ENCODE measurements at places on chromosomes 4 and X.

DNA sequence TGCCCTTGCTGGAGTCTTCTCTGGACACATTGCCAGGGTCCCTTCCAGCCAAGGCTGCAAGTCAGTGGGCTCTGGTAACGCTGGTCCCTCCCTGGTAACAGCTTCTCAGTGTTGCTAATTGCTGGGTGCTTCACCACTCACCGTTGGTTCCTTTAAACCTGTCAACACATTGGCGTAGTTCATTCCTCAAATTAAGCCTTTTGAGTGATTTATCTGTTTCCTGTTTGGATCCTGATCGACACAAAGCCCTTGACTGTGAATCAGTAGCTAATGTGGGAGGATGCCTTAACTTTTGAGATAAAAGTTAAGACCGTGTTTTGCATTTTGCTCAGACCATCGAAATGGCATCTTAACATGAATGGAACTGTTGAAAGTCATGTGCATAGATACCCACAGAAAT, 125.9 kb downstream of the AMELX start:
- DNase-seq, result no peak

DNA sequence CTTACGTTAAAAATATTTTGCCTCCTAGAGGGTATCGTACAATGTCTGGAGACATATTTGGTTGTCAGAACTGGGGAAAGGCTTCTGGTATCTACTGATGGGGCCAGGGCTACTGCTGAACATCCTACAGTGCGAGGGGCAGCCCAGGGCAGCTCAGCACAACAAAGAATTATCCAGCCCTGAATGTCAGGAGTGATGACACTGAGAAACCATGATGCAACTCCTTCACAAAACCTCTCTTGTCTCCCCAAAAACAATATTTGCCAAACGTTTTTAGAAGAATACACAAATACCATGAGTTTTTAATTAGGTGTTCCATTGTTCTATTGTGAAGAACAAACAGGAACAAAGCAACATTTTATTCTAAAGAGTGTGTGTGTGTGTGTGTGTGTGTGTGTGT, 43.4 kb upstream of the CLNK start:
- DNase-seq, result no peak

GRCh38 chr4:85684676-85685075, 209.7 kb downstream of the ARHGAP24 start:
- DNase-seq, result no peak

GRCh38 chrX:127571834-127572233, 480.4 kb downstream of the ACTRT1 start:
- DNase-seq, result no peak

DNA sequence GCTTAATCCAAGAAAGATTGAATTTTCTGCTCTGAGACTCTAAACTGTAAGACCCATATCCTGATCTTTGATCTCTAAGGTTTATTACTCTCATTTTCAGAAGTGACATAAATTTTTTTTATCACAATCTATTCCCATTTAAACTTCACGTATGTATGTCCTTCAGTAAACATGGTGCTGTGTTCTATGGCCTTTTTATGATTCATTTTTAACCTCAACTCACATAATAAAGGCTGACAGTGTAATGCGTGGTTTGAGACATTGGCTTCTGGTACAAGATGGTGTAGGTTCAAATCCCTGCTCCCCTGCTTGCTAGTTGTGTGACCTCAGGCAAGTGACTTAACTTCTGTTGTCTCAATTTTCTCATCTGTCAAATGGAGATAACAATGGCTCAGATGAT, 306.0 kb upstream of the AADAT start:
- no peak for DNase-seq

- DNase-seq, result no peak
Observed at GRCh38 chrX:69218407-69218997, 53.2 kb upstream of the PJA1 start.

- DNase-seq, result no peak
Observed at GRCh38 chrX:69323786-69324720, 158.8 kb upstream of the PJA1 start.

- DNase-seq, result no peak
Observed at GRCh38 chr4:118953276-118953675, 64.6 kb downstream of the SYNPO2 start.

DNA sequence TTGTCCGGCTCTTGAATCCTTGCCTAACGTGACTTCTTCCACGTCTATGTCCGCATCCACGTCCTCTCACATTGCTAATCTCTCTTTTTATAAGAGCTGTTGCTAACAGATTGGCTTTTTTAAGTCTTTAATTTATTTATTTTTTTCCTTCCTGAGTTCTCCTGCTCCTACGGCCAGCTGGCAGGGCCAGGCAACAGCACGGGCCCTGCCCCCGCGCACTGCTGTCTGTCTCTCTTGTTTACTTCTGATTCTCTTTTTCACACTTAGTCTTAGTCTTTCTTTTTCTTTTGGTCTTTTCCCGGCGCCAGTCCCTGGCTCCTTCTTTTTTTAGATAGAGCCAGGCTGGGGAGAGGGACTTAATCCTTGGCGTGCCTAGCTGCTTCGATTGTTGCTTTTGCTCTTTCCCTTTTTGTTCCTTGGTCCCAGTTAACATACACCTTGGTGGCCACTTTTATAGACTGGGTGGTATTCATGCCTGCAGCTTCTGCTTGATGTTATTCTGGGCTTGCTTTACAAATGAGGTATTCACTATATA, 53.2 kb upstream of the RBMX start:
- DNase-seq, result no peak

GRCh38 chr4:48484494-48485168, 1.5 kb downstream of the SLC10A4 start:
- no peak for DNase-seq

- DNase-seq, result no peak
Observed at GRCh38 chr4:109025471-109026076, 262.7 kb upstream of the ETNPPL start.

GRCh38 chr4:27861381-27861787, 1000.7 kb downstream of the STIM2 start:
- DNase-seq, result no peak

- DNase-seq, result no peak
Observed at GRCh38 chr4:55329012-55329411, 17.0 kb upstream of the SRD5A3 start.

DNA sequence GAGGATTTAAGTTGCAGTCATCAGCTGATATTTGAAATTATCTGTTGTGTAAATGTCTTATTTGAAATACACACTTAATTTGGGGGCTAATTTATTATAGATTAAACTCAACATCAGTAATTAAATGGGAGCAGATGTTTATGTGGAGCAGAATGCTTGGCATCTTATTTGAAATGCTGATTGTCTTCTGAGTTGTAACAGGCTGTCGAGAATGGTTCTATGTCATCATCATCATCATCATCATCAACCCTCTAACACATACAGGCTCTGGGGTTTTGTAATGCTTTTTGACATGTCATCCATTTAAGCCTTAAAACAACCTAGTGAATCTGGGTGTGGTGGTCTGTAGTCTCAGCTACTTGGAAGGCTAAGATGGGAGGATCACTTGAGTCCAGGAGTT, 8.2 kb downstream of the MTMR1 start:
- DNase-seq, result no peak

GRCh38 chrX:153763298-153763932, 634 bp upstream of the PLXNB3 start:
- DNase-seq, result no peak
